ENCODE measurements at places on chromosomes 1 and 21.

- no peak for DNase-seq
These were observed 3.3 kb upstream of the SKI start for GRCh38 chr1:2224631-2225428.

DNA sequence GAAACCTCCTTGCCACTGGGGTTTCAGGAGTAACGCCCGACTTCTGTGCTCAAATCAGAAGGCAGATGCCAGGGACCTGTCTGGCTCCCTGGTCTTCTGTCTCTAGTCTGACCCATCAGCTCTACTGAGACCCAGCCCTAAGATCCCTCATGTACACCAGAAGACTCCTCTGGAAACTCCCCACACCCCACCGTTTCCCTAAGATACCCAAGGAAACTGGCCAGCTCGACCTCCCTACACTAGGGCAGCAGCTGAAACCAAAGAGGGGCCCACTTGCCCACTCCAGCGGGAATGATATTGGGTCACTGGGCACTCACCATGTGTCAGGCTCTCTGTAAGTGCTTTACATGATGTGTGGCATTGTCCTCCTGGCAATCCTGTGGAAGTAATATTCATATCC lies 469 bp upstream of the S100A16 start:
- no peak for DNase-seq

DNA sequence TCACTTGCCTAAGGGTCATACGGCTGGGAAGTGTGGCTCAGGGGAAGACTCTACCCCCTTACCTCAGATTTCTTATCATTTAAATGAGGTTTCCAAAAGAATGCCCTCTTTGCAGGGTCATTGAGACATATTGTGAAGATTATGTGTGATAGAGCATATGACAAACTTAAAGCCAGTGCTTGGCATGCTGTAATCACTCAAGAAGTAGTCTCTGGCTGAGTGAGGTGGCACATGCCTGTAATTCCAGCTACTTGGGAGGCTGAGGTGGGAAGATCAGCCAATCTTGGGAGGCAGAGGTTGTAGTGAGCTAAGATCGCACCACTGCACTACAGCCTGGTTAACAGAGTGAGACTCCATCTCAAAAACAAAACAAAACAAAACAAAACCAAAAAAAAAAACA lies 7.5 kb upstream of the LDLRAD2 start:
- DNase-seq, result no peak

- no peak for DNase-seq
These were observed 130.8 kb downstream of the HMCN1 start for GRCh38 chr1:185864889-185865517.

DNA sequence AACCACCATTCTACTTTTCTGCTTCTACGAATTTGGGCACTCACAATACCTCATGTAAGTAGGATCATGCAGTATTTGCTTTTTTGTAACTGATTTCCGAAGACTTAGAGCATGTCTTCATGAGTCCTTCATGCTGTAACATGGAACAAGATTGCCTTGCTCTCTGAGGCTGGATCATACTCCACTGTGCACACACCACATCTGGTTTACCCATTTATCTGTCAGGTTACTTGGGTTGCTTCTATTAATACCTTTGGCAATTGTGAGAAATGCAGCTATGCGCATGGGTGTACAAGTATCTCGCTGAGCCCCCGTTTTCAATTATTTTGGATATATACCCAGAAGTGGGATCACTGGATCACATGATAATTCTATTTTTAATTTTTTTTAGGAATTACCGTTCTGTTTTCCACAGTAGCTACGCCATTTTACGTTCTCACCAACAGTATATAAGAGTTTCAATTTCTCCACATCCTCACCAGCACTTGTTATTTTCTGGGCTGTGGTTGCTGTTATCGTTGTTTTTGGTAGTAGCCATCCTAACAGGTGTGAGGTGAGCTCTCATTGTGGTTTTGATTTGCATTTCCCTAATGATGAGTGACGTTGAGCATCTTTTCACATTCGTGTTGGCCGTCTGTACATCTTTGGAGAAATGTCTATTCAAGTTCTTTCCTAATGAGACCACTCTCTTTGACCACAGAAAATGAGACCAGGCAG lies 10.7 kb upstream of the SLC2A5 start:
- no peak for DNase-seq

GRCh38 chr1:55063577-55063942 lies 24.2 kb downstream of the PCSK9 start:
- no peak for DNase-seq

GRCh38 chr1:7967196-7967595 lies 5.7 kb downstream of the PARK7 start:
- DNase-seq, result no peak

DNA sequence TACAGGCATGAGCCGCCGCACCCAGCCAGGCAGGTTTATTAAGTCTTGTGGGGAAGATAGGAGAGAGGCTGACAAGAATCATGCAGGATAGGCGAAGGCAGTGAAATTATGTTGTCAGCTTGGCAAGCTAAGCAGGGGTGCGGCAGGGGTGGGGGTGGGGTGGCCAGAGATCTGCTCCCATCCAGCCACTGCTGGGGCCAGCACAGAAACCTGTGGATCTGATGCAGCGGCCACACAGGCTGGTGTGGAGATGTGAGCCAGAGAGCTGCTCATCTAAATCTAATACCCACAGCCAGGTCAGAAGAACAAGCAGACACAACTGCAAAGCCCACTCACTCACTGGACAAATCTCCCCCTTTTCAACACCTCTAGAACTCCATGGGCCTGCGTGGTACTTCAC lies 68.7 kb downstream of the KCTD3 start:
- DNase-seq, result no peak

All from glomerular endothelial cell (primary cell).